Kidney tubule cell (primary cell): ENCODE measurements at places on chromosomes 12 and 14.

DNA sequence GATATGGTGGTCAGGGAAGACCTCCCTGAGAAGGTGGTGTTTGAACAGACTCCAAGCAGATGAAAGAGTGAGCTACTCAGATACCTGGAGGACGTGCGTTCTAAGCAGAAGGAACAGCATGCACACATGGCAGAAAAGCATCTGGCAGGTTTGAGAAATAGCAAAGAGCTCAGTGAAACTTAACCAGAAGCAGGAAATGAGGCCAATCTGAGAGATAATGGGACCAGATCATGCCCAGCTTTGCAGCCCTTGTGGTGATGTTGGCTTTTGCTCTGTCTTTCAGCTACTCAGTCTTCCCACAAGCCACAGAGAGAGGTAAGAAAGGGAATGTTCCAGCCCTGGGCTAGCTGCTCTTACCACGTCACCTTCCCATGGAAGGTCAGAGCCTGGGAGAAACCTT lies 176.3 kb upstream of the GSC start:
- no peak for DNase-seq

GRCh38 chr12:47711448-47711847 lies 5.6 kb upstream of the RPAP3 start:
- no peak for DNase-seq

DNA sequence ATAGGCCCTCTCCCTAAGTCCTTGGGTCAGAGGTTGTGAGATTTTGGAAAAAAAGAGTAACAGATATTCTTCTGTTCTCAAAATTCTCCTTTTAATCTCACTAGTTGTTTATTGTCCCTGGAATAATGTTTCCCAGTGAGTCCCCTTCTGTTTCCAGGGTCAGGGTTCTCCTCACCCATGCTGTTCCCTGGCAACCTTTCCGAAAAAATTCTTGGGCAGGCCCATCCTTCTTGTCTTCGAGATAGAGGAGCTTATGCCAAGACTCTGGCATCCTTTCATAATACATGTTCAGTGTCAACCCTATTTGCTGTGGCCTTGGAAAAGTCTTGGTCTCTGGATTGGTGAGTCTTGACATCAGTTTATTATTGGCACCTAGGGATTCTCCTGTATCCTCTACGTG lies 212.4 kb upstream of the FAR2 start:
- no peak for DNase-seq

GRCh38 chr14:88791629-88792472 lies 902 bp downstream of the EML5 start:
- peak; percentile 9 for DNase-seq

- DNase-seq, result no peak
These were observed 59.5 kb downstream of the DHRS2 start for GRCh38 chr14:23695664-23695999.

GRCh38 chr14:46368275-46368674 lies 283.3 kb downstream of the RPL10L start:
- DNase-seq, result no peak

- DNase-seq, result no peak
These were observed 9.2 kb upstream of the TSPAN8 start for GRCh38 chr12:71166862-71167496.

- DNase-seq, result no peak
These were observed 1611.4 kb upstream of the FLRT2 start for GRCh38 chr14:83918546-83918945.

GRCh38 chr12:124774054-124774461 lies 89.6 kb downstream of the SCARB1 start:
- no peak for DNase-seq

DNA sequence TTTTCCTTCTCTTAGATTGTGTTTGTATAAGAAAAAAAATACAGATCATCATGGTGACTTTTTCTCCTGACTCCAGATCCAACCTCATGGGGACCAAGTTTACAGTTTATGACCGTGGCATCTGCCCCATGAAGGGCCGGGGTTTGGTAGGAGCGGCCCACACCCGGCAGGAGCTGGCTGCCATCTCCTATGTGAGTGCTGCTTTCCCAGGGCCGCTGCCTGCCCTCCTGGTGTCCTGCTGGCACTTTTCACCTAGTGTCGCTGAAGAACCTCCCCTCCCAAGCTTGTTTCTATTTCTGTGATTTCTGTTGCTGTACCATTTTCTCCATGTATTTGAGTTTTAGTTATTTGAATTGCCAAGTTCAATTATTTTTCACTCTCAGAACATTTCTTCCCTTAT lies 24.8 kb upstream of the TEAD4 start:
- DNase-seq, result no peak

- DNase-seq, result peak; percentile 88
These were observed 198.7 kb upstream of the DCN start for GRCh38 chr12:91381309-91381804.

DNA sequence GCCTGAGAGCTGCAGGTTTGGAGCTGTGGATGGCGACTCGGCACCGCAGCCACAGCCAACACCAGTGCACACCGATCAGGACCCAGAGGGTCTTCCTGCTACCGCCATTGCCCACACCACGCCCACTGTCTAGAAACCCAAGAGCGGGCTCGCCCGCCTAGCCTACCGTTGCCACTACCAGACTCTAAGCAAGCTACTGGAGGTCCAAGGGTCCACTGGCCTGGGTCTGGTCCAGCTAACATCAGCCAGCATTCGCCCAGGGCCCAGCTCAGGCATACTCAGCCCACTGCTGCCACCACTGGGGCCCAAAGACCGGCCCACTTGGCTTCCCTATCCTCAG lies 30.5 kb upstream of the MON2 start:
- no peak for DNase-seq

DNA sequence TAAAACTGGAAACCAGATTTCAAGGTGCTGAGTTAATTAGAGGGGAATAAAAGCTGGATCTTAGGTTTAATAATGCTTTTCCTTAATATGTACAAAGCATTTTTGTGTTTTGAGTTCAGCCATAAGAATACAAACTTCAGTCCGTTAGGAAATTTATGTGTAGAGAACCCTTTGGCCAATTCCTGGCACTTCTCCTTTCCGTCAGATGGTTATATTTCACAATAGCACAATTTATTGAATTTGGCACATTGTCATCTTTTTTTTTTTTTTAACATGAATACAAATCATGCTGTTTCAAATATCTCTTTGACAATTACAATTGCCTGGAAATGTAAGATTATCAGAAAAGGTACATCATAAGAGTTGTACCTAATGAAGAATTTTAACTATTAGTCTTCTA lies 56.2 kb upstream of the DDHD1 start:
- DNase-seq, result no peak

DNA sequence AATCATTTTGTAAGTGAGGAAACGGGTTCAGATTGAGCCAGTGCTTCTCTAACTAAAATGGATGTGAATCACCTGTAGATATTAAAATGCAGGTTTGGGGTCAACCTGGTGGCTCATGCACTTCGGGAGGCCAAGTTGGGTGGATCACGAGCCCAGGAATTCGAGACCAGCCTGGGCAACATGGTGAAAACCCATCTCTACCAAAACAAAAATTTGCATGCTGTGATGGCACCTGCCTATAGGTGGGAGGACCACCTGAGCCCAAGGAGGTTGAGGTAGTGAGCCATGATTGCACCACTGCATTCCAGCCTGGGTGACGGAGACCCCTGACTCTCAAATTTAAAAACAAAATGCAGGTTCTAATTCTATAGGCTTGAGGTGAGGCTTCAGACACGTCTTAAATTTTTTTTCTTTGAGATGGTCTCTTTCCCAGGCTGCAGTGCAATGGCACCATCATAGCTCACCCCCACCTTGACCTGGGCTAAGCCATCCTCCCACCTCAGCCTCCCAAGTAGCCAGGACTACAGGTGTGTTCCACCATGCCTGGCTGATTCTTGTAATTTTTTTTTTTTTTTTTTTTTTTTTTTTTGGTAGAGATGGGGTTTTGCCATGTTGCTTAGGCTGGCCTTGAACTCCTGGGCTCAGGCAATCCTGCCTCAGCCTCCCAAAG lies 9.0 kb downstream of the TUBA1C start:
- peak; percentile 15 for DNase-seq

DNA sequence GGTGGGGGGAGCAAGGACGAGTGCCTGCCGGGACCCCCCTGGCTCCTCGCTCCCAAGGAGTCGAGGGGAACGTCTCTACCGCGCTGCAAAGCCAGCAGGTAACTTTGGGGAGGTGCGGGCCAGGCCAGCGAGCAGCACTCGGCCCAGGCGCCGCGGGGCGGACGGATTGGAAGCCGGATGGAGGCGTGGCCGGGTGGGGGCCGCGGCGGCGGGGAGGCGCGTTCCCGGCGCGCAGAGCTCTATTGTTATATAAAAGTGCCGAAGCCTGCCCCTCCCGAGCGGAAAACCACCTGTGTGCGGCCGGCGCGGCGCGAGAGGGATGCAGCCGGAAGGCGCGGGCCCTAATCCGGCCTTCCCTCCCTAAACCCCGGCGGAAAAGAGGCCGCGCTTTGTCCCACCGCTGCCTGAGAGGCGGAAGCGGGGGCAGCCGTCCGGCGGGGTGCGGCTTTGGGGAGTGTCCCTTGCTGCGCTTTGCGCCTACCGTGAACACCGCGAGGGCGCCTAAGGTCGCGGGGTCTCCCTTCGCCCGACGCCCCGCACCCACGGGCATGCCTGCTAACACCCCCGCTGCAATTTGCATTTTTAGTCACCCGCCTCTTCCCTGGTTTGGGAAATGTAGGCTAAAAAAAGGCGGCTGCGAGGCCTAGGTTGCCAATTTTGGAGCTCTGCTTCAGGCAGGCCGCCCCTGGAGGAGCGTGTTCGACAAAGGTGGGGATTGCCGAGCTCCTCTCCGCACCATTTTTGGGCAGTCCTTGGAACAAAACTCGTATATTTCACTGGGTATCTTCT lies 1.7 kb upstream of the DUSP6 start:
- DNase-seq, result peak; percentile 88

- DNase-seq, result no peak
These were observed 29.7 kb downstream of the LGR5 start for GRCh38 chr12:71469258-71469750.

- no peak for DNase-seq
These were observed 58.7 kb downstream of the TESC start for GRCh38 chr12:117040496-117040895.
